ENCODE measurements at places on chromosomes 5 and 9.

DNA sequence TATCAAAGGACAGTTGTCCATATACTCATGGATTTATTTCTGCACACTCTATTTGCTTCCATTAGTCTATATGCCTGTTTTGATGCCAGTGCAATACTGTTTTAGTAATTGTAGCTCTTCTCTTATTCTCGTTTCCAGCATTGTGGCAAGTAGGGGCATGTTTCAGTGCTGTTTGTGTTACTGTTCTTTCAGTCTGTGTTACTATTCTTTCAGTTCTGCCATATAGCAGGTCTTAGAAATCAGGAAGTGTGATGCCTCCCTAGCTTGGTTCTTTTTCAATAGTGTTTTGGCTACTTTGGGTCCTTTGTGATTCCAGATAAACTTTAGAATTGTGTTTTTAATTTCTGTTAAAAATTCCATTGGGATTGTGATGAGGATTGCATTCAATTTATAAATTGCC, 180.5 kb upstream of the PTPRD start:
- DNase-seq: no peak

GRCh38 chr5:42267091-42267490, 156.1 kb upstream of the GHR start:
- DNase-seq: no peak

DNA sequence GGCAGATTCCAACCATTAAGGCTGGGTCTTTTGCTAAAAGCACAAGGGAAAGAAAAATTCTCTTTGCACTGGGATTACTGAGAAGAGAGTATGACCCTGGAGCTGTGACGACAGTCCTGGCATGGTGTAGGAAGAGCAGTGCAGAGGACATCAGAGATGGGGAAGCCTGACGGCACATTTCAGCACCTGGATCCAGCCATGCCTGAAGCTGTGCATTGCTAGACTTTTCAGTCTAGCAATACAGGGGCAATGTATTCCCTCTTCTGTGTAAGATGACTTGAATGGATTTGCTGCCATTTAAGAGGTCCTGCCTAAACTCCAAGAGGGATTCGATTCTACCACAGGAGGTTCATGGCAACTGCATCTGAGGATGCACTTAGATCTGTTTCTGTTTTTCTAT, 12.3 kb upstream of the MRNIP start:
- DNase-seq: no peak

GRCh38 chr5:78008356-78008967, 232.3 kb upstream of the TBCA start:
- peak; percentile 57 for DNase-seq

DNA sequence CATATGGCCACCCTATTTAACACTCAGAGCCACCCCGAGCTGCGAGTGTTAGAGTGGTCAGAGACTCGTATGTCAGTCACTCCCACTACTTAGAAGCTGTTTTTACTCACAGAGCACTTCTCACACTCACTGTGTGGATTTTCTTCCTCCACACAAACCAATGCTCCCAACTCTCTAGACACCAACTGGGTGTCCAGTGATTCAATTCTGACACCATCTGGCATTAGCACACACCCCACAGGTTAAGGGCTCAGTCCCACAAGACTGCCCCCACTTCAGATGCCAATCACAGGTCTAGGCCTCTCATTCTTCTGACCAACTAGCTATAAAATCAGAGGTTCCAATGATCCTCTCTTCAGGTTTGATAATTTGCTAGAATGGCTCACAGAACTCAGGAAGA, 174.8 kb downstream of the FANCC start:
- DNase-seq: no peak

GRCh38 chr9:21527579-21527978, 45.5 kb upstream of the IFNE start:
- no peak for DNase-seq
